Vagina (tissue), 2 donors: ENCODE measurements at places on chromosomes 13 and 19.

- DNase-seq, result no peak
Measured at GRCh38 chr19:30393729-30394480, 21.7 kb downstream of the ZNF536 start.

GRCh38 chr13:30908416-30908980 is 2.4 kb downstream of the MEDAG start:
- DNase-seq, result no peak

DNA sequence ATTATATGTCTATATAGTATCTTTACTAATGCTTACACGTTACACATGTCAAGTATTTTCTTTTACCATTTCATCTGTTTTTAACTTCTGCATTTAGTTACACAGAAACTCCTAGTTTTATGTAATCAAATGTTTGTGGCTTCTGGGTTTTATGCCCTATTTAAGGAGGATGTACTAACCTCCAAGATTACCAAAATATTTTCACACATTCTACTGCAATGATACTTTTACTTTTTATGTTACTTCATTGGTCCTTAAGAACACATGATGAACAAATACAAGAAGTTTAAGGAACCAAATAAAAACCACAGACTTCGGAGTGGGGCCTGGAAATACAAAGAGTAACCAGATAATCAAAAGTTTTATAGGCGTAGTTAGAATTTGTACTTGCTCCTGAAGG is 37.2 kb downstream of the ZC3H13 start:
- DNase-seq, result no peak

- DNase-seq, result no peak
Measured at GRCh38 chr19:49850221-49850486, 805 bp upstream of the PTOV1 start.

GRCh38 chr19:16893686-16893989 is 4.8 kb downstream of the F2RL3 start:
- DNase-seq, result no peak

- DNase-seq, result no peak
Measured at GRCh38 chr19:54661846-54662481, 821 bp upstream of the LILRB4 start.
